ENCODE measurements at places on chromosomes 13 and 19.
A peak's percentile ranks its signal among the peaks of the same experiment; 100 is the strongest.

- no peak for DNase-seq
These were observed 14.0 kb downstream of the ACER1 start for GRCh38 chr19:6319376-6319775.

DNA sequence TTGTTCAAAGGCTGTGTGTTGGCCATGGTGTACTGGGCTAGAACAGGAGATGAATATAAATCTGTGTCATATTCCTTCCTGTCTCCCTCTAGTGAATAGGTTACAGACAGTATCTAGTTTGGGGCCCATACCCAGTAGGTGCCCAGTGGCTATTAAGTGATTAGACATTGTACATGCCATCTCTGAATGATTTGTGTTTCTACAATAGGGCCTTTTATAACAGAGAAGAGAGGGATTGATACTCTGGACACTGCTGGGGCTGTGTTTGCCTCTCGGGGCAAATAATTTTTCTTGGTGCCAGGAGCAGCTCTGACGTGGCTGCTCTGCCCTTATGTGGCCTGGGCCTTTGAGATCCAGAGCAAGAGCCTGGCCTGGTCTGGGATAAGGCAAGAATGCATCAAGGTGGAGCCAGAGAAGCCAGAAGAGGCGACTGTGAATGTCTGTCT, 403.1 kb downstream of the SPRY2 start:
- no peak for DNase-seq

GRCh38 chr13:90375851-90376250, 971.6 kb upstream of the MIR17HG start:
- no peak for DNase-seq

DNA sequence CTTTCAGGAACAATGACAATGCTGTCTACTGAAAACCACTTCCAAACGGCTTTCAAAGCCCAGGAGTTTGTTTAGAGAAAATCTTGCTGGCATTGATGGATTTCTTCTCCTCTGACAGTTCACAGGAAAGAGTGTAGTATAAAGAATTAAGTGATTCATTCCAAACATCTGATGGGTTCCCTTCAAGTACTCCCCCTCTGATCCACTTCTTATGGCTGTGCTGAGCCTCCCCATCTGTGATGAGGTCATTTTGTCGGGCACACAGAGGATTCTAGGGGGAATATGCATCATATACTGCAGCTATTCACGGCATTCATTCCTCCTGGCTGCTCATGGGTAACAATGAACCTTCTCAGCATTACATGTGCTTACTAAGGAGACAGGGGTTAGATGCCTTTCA, 107.9 kb downstream of the RGCC start:
- no peak for DNase-seq

DNA sequence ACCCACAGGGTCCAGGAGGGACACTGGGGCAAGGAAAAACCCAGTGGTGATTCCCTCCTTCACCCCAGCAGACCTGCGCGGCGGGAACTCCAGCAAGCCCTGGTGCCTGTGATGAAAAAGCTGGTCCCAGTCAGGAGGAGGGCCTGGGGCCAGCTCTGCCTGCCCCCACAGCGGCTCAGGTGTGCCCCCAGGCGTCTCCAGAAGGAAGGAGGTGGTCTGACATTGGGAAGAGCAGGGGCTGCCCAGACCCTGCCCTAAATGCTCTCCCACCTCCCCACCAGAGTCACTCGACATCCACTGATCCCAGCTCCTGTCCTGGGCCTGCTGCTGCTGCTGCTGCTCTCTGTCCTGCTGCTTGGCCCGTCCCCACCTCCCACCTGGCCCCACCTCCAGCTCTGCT, 6.2 kb downstream of the PTH2 start:
- no peak for DNase-seq

- DNase-seq = no peak
These were observed 126.8 kb upstream of the CACNA1A start for GRCh38 chr19:13633109-13633508.

DNA sequence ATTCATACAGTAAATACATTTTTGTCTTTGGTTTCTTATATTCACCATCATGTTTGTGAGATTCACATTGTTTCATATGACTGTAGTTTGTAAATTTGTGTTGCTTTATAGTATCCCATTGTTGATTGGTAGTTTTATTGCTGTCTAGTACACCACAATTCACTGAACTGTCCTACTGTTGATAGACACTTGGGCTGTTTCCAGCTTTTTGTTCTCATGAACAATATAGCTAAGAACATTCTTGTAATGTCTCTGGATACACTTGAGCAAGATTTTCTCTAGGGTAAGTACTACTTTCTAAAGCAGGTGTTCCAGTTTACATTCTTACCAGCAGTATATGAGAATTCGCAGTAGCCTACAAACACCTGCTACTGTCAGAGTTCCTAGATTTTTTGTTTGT, 37.8 kb downstream of the SKA3 start:
- DNase-seq = no peak

DNA sequence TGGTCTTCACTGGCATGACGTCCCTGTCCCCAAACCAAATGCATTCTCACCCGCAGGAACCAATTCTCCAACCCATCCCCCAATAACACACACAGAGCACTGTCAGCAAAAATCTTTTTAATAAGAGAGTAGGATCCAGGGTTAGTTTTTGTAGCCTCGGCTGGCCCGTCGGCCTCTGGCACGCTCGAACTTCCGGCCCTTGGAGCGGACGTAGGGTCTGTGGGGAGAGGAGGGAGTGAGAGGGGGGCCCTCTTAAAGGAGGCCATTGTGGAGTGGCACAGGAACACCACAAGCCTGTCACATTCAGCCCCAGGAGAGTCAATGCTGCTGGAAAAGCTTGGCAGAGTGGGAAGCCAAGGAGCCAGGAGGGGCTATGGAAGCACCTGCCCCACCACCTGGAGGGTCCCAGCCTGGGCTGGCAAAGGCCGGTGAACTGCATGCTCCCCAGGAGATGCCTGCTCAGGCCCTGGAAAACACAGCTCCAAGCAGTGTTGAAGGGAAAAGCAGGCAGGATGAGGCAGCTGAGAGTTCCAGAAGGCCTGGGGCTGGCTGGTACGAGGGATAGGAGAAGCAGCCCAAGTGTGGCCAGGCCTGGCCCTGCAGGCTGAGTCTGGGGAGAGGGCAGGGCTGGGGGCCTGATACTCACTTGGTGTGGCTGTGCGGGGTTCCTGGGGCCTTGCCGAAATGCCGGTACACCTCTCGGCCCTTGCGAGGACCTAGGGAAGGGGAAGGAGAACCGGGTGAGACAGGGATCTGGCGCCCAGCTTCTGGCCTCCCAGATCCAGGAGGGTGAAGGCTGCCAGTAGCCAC, 560 bp upstream of the FAM83E start:
- no peak for DNase-seq

GRCh38 chr13:104411141-104411765, 1345.0 kb upstream of the SLC10A2 start:
- DNase-seq = no peak

DNA sequence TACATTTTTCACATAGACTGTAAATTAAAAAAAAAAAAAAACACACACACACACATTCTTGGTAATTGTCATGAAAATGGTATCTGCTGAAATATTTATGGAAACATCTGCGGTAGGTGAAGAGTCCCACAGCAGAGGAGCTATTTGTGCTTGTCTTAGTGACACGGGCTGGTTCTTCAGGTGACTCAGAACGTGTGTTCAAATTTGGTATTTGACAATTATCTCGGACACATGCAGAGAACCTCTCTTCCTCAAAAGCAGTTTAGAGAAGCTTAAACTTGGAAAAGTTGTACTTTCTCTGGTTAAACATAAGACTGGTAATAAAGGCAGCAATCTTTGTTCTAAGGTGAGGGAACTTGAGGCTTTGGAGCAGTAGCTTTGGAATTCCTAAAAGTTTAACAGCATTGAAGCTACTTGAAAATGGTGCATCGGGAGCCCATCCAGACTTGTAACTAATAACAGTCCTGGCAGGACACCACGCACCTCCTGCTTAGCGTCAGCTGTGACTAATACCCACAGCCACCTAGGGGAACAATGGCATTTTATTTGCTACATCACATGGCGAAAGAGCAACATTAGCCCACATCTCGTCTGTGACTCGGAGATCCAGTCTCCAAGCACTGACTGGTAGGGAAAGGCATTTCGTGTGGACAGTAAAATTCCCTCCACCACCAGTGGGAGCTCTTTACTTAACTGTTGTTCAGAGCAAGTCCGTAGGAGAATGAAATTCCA, 1505.1 kb upstream of the SLC10A2 start:
- no peak for DNase-seq

- no peak for DNase-seq
These were observed 670.5 kb upstream of the ARGLU1 start for GRCh38 chr13:107238262-107238981.

DNA sequence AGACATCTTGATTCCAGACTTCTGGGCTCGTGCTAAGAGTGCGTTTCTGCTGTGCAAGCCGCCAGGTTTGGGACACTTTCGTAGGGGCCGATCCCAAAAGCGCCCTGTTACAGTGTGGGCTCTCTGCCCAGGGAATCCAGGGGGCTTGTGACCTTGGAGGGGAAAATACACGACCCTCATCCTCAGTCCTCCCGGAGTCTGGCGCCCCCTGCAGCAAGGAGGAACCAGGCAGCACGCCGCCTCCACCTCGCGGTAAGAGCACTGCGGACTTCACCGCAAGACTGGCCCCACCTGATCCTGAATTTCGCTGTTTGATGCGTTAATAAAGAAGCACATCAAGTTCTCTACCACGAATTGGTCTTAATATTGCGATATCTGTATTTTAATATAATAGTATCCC, 5.2 kb downstream of the POLRMT start:
- DNase-seq = no peak

DNA sequence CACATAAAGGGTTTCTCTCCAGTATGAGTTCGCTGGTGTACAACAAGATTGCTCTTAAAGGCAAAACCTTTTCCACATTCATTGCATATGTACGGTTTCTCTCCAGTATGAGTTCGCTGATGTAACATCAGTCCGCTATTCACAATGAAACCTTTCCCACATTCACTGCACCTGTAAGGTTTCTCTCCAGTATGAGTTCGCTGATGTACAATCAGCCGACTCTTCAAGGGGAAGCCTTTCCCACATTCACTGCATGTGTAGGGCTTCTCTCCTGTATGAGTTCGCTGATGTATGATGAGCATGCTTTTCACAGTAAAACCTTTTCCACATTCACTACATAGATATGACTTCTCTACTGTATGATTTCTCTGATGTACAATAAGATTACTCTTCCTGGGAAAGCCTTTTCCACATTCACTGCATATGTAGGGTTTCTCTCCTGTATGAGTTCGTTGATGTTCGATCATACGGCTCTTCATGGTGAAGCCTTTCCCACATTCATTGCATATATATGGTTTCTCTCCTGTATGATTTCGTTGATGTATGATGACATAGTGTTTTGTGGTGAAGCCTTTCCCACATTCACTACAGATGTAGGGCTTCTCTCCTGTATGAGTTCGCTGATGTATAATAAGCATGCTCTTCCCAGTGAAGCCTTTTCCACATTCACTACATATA, 6.0 kb upstream of the ZNF614 start:
- DNase-seq = no peak

- no peak for DNase-seq
These were observed 399.6 kb downstream of the FGF14 start for GRCh38 chr13:102002287-102002686.

GRCh38 chr19:54199401-54199800, 1.3 kb upstream of the RPS9 start:
- no peak for DNase-seq

DNA sequence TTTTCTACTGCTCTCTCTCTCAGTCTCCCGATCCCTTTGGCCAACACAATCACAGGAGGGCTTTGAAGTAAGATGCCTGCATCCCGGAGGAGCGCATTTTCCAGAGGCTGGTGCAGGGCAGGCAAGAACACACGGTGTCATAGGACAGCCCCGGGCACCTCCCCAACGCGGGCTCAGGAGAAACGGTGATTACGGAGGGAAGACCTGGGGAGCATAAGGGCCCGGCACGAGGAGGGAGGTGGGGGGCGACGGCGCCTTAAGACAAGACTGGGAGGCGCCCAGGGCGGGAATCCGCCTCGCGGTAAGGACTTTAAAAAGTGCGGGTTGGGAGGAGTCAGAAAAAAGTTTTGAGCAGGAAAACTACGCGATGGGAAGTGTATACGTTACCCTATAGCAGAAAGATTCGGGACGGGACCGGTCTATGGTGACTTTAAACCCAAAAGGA, 18.7 kb upstream of the ZNF888 start:
- DNase-seq = no peak

DNA sequence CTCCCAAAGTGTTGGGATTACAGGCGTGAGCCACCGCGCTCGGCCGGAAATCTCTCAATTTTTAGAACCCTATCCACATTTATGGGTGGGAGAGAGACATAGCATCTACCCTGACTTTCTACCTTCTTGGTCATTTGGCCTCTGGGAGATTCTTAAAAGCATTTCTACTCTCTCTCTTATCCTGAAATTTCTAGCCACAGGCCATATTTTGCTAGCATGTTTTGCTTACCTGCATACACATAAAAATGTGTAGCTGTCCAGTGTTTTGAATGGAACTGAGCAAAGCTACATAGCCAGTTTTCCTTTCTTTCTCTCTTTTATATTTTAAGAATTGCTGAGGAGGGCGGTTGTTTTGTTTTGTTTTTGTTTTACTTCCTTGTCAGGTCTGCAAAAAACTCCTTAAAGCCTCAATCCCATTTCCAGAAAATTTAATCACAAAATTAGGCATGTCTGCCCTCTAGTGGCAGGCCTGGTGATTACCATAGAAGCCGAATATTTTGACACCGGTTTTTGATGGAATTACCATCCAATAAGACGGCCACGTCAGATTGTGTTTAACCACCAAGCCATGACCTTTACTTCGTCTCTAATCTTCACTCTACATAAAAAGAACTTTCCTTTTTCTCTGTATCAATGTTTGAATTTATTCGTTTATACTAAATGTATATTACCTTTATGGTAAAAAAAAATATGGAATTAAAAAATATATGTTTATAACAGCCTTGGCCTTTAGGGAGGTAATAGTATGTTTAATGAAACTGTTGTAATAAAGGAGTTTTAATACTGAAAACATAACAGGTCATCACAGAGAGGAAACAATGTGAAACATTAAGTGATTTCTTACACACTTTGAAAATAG, 34.4 kb upstream of the OXGR1 start:
- DNase-seq = peak; percentile 8

- DNase-seq = no peak
These were observed 33.2 kb downstream of the RASA3 start for GRCh38 chr13:114099191-114099590.

DNA sequence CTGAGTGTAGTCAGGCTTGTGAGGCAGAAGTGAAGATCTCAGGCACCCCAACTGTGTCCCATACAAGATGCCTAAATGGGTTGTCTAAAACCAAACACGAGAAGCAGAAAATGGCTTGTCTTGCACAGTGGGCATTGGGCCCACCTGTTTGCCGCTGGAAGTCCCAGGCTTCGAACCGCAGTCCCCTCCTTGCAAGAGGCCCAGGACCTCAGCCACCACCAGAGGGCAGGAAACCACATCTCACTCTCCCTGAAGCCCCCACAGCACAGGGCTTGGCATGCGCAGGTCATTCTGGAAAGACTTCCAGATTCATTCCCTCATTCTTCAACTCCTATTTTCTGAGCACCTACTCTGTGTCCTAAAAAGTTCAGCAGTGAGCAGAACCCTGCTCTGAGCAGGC, 973.7 kb downstream of the UQCRFS1 start:
- no peak for DNase-seq
